ENCODE measurements at places on chromosomes 2 and 18.

DNA sequence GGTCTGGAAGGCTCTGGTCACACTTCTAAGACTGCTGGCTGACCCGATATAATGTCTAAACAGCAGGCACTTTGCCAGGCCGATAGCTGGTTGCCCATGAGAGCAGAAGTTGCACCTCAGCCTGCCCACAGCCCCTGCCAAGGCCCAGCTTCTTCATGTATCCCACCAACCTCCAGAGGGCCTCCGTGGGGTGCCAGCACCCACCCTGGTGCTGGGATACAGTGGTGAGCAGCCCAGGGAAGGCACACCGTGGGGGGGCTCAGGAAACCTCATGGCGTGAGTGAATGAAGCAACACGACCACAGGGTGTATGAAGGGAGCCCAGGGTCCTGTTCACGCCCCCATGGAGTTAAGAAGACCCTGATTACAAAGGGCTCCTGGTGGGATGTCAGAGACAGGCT, 16.2 kb upstream of the GLI2 start:
- no peak for DNase-seq

DNA sequence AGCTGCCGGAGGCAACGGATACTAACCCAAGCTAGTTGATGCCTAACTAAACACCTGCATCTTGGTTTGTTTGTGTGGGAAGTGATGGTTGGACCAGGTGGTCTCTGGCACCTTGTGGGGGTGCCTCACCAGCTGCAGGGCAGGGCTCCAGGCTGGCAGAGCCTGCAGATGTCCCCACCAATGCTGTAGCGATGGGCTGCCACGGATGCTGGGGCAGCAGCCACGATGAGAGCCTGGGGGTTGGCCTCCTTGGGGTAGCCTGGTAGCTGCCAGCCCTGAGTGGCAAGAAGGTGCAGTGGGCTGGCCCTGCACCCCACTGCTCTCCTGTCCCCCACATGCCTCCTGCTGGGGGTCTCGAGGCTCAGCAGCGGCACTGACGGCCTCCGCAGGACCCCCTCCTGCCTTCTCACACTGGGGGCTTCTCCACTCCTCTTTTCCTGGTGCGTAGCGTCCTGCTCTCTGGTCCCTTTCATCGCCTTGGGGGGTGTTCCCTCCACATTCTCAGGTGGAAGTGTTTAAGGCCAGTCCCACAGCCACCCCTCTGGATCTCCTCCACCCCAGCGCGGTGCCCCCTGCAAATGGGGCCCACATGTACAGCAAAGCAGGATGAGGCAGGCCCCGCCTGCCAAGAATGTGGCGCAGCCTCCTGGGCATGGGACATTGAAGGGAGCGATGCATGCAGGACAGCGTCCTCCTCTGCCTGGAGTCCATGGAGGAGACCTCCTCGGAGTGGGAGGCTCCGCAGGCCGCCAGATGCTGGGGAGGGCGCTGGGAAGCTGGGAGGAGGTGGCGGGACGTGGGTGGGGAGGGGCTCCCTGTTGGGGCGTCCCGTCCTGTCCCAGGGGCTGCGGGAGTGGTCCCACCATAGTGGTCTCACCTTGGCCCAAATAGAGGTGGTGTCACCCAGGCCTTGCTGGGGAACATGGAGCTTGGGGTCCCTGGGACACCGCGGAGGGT, 173.1 kb downstream of the ASB1 start:
- no peak for DNase-seq

- no peak for DNase-seq
Observed at GRCh38 chr2:69997015-69997830, 35.8 kb upstream of the ASPRV1 start.

DNA sequence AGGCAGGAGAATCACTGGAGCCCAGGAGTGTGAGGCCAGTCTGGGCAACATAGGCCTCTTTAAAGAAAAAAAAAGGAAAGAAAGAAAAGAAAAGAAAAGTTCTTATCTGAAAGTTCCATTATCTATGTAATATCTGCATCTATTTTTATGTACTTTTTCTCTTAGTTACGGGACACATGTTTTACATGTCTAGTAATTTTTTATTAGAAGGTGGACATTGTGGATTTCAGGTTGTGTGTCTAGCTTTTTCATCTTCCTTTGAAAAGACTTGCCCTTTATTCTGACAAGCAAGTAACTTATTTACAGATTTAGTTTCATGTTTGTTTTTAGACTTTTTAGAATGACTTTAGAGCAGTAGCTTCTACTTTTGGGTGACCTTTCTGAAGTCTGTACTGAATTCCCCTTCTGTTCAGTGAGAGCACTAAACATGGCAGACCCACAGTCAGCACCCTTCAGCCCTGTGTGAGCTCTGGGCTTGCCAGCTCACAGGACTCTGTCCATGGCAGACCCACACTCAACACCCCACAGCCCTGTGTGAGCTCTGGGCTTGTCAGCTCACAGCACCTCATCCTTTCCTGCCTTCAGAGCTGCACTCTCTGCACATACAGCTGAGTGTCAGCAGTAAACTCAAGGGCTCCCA, 17.5 kb downstream of the TRAPPC12 start:
- no peak for DNase-seq

- no peak for DNase-seq
Observed at GRCh38 chr18:10519366-10519765, 6.5 kb upstream of the NAPG start.

- no peak for DNase-seq
Observed at GRCh38 chr2:127570282-127571250, 35.1 kb downstream of the MYO7B start.

GRCh38 chr2:37375741-37376288, 31.4 kb downstream of the QPCT start:
- DNase-seq = no peak

DNA sequence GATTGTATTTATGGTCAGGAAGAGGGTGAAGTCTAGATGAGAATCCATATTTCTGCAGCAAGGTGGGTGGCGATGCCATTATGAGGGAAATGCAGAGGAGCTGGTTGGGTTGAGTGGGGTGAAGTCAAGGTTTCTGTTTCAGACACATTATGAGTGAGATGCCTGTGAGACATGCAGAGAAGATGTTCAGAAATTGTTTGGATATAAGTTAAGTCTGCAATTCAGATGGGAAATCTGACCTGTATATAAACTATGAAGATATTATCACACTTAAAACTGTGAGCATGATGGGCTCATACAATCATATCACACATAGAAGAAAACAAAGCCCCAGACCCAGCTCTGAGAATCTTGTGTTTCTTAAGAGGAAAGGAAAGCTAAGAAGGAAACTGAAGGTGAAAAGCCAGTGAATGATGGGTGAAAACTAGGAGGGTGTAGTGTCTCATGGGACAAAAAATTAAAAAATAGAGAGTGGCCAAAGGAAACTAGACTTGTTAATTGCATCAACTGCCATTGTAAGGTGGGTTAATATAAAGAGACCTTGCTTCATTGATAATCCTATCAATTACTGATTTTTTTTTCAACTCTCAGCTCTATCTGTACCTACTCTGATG, 14.2 kb downstream of the GALNT5 start:
- no peak for DNase-seq

GRCh38 chr2:105778080-105778607, 33.4 kb downstream of the NCK2 start:
- DNase-seq = no peak

DNA sequence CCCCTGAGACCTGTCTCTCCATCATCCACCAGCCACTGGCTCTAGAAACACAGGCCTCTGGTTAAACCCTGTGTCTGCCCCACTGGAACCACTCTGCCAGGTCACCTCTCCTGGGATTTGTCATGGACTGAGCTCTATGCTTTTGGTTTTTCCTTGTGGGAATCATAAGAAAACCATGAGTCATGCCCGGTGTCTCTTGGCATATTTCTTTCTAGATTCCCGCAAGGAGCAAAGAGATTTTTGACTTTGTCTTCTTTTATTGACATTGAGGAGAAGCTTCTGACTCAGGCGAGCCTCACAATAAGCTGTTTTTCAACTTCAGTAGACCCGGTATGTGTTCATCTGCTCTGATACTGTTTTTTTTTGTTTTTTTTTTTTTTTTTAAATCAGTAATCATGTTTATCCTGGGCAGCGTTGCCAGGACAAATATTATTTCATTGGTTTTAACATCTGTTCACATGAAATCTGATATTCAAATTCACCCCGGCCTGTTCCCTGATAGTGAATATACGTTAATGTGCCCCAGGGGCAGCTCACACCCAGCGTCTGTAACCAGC, 207.1 kb downstream of the ACKR3 start:
- no peak for DNase-seq

- DNase-seq = no peak
Observed at GRCh38 chr2:237932731-237933131, 34.1 kb upstream of the UBE2F start.

DNA sequence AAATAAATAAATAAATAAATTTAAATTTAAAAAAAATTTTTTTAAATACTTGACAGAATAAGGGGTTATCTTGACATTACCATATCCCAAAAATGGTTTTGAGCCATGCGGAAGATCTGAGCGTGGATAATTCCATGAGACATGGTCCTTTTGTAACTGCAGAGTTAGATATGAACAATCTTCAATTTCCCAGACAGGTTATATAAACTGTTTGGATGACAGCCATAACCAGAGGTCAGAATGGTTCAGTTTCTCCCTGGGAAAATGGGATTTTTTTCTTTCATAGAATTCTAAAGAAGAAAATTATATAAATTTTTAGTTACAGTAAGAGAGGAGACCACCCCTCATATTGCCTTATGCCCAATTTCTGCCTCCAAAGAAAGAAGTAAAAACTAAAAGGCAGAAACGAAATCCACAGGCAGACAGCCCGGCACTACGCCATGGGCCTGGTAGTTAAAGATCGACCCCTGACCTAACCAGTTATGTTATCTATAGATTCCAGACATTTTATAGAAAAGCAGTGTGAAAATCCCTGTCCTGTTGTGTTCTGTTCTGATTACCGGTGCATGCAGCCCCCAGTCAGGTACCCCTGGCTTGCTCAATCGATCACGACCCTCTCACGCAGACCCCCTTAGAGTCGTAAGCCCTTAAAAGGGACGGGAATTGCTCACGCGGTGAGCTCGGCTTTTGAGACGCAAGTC, 3.0 kb downstream of the GALM start:
- DNase-seq = no peak

DNA sequence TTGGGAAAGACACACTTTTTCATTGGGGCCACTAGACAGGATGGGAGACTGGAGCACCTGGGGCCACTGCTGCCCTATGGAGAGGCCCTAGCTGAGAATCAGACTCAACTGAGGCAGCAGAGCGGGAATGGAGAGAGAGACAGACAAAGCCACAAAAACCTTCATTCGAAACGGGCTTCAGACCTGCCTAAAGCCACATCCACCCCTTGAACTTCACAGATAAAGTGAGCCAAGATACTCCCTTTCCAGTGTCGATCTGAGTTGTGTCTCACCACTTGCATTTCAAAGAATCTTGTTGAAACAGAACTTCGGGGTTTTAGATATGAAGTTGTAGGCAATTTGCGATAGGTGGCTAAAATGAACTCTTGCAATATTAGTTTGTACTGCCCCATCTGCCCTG, 11.3 kb upstream of the LDLRAD4 start:
- no peak for DNase-seq

- no peak for DNase-seq
Observed at GRCh38 chr2:241798631-241799521, 10.1 kb upstream of the NEU4 start.

- no peak for DNase-seq
Observed at GRCh38 chr2:170817093-170818035, 677 bp downstream of the GAD1 start.

DNA sequence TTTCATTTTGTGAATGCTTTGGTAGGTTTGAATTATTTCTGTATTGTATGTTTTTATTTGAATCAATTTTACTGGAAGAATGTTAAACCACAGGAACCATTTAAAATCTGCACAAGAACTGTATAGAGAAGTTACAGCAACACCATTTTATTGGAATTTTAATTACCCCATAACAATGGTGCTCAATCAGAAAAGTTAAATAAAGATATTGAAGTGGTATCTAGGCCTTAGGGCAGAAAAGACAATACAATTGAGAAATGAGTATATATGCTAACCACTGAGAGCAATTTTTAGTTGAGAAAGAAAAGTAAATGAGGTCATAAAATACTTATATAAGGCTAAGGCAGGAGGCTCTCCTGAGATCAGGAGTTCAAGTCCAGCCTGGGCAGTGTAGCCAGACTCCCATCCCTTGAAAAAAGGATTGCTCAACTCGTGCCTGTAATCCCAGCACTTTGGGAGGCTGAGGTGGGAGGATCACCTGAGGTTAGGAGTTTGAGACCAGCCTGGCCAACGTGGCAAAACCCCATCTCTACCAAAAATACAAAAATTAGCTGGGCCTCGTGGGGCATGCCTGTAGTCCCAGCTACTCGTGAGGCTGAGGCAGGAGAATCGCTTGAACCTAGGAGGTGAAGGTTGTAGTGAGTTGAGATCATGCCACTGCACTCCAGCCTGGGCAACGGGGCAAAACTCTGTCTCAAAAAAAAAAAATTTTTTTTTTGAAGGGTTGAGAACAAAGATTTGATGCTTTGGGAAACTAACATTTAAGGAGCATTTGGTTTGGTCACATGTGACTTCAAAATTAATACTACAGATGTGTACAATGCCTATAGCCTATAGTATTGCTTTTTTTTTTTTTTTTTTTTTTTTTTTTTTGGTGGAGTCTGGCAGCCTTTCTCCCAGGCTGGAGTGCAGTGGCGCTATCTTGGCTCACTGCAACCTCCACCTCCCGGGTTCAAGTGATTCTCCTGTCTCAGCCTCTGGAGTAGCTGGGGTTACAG, 212.9 kb upstream of the STON1 start:
- no peak for DNase-seq

- DNase-seq = no peak
Observed at GRCh38 chr2:72913486-72914205, 3.7 kb upstream of the EMX1 start.

GRCh38 chr2:119264781-119265692, 41.4 kb downstream of the STEAP3 start:
- peak; percentile 64 for DNase-seq

GRCh38 chr2:19656011-19656410, 245.8 kb downstream of the TTC32 start:
- no peak for DNase-seq

GRCh38 chr2:48265169-48266030, 264.6 kb upstream of the STON1 start:
- DNase-seq = no peak

DNA sequence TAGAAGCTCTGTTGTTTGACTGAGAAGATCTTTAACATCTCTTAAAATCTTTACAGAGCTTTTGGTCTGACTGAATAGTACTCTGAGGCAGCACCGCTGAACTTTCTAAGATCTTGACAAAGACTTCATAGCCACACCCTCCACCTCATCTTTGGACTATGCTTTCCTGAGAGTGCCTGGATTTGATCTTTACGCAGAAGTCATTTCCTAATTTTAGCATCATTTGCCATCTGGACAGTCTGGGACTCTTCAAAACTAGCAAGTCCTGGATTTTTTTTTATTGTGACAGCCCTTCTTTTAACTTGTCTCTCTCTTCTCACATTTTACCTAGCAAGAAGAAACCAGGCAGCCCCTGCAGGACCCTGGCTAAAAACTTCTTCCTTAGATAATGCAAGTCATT, 188.8 kb downstream of the CTIF start:
- DNase-seq = no peak
